ENCODE measurements at places on chromosomes 4 and X.
A peak's percentile ranks its signal among the peaks of the same experiment; 100 is the strongest.

- DNase-seq = no peak
These were observed 41.1 kb downstream of the UCHL1 start for GRCh38 chr4:41297832-41298231.

- DNase-seq = no peak
These were observed 445.0 kb upstream of the BOD1L1 start for GRCh38 chr4:14072506-14072905.

DNA sequence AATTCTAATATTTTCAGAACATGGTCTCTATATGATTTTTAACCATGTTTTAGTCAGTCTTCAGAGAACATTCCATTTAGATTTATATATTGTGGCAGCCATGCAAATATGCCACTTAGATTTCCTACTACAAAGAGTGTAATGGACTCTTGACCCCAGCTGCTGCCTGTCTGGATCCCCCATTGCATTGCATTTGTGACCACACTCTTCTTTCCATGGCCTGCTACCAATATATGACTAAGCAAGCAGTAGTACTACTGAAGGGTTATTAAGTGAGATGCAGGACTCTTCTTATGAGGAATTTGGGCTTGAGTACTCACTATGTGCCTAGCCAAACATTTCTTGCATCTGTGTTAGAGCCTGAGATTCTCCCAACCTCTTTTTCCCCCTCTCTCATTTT is 306.8 kb downstream of the PDHA2 start:
- DNase-seq = no peak

GRCh38 chr4:71201817-71202576 is 136.8 kb upstream of the SLC4A4 start:
- DNase-seq = peak; percentile 61

GRCh38 chrX:13598877-13599276 is 29.5 kb downstream of the EGFL6 start:
- no peak for DNase-seq

DNA sequence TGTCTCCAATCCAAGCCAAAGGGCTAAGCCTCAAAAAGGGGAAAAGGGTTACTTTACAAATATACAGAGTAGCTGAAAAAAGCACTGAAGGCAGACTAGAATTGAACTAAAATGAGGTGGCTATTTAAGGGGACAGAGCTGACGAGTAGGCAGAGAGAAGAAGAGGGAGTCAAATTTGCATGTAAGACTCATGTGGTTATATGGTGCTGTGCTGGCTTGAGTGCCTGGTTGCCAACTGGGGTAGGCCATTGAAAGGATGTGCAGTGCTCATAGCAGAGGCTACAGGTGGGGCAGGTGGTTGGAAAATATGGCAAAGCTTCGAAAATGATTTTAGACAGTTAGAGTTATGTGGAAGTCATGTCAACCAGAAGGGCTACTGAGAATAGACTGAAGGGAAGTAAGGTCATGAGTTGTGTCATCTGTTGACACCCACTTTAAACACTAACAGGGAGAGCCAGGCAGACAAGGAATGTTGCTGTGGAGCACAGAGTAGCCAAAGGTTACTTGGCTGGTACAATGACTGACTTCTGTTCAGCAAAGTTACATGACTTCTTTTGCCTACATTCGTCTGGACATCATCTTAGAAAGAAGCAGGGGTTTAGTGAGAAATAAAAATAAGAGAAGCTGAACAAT is 1210.4 kb downstream of the ADGRL3 start:
- DNase-seq = no peak

DNA sequence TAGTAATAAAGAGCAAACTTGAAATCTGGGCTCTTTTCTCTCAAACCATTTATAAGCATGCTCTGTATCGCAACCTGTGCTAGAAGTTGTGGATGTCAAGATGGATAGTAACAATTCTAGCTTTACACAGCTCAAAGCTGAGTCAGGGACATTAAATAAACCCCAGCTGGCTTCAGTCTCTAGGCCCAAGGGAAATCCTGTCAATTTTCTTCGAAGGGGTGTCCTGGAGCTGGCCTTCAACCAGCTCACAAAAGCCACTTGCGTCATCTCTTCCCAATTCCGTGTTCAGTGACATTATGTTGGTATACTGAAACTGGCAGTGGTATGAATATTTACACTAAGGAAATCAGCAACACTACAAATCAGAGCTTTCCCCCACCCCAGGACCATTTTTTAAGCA is 89.8 kb upstream of the PRKG2 start:
- no peak for DNase-seq

GRCh38 chr4:86961605-86962295 is 26.9 kb downstream of the AFF1 start:
- peak; percentile 22 for DNase-seq

GRCh38 chrX:107480272-107480671 is 30.8 kb downstream of the FRMPD3 start:
- DNase-seq = no peak

- no peak for DNase-seq
These were observed 3.6 kb upstream of the FHL1 start for GRCh38 chrX:136143711-136144110.

DNA sequence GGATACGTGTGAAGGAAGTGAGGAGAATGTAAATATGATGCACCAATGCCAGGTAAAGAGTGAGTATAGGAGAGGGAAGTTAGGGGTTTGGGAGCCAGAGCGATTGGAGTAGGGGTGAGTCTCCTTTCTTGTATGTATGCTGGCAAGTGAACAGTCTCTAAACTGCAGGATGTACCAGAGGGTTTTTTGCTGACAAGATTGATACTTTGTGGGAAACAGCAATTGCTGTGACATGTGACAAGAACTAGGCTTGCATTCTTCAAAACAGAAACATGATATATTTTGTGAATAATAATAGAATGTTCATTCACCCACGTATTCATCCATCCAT is 706 bp downstream of the CHIC1 start:
- peak; percentile 9 for DNase-seq

DNA sequence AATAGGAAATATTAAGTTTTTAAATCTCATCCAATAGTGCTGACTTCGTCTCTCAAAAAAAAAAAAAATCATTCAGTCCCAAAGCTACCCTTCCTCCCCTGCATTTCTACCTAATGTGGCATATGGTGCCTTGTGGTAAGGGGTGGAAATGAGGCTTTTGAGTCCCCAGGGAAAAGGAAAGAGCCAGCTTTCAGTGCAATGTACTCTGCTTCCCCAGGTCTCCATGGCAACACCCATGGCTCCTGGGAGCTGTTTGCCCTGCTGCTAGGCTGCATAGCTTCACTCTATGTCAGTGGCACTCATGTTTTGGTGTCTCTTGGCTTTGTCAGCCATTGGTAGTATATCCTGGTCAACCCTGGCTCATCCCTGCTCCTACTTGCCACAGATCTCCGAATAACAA is 175.9 kb downstream of the SLC39A8 start:
- peak; percentile 13 for DNase-seq

- DNase-seq = peak; percentile 88
These were observed 34.5 kb downstream of the IQCM start for GRCh38 chr4:149781150-149781549.

DNA sequence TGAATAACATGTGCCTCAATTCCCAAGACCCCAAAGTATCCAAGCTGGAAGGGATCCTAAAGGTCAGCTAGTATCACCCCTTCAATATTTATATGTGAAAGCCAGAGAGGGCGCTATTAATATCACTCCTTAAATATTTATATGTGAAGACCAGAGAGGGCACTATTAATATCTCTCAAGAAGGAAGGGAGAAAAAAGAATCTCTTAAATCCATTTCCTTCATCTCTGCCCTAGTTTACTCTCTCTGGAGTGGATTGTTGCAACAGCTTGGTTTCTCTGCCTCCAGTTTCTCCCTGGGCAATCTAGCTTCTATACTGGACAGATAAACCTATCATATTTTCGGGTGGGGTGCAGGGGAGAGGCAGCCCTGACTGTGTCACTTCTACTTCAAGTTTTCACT is 31.6 kb upstream of the MSN start:
- DNase-seq = no peak

GRCh38 chr4:68375667-68376559 is 26.0 kb upstream of the YTHDC1 start:
- DNase-seq = peak; percentile 70

DNA sequence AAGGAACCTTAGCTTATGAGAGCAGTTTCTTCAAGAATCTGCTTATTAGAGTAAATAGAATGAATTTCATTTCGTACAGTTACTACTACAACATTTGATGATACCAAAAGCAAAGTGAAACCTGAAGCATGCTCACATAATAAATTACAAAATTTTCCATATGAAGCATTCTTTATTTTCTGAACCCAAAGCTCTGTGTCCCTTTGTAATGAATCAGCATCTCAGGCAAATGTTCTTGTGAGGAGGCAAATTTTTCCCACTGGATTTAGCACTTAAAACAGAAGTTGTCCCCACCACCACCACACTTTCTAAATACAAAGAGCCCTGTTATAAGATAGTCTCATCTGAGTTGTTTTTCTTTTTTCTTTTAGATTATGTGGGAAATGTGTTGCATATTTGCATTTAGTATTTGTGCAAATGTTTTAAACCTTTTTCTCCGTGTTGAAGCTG is 70.7 kb upstream of the NFKB1 start:
- peak; percentile 18 for DNase-seq

DNA sequence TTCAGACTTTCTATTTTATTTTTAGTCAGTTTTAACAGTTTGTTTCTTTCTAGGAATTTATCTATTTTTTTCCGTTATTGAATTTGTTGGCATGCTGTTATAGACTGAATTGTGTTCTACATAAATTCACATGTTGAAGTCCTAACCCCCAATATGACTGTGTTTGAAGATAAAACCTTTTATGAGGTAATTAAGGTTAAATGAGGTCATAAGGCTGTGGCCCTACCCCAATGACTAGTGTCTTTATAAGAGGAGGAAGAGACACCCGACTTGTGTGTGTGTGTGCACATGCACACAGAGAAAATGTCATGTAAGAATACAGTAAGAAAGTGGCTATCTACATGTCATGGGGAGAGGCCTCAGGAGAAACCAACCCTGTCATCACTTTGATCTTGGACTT is 146.3 kb downstream of the BRWD3 start:
- DNase-seq = no peak

- DNase-seq = no peak
These were observed 4.8 kb upstream of the RELL1 start for GRCh38 chr4:37690976-37691375.

GRCh38 chr4:184583738-184584502 is 65.3 kb downstream of the CASP3 start:
- DNase-seq = no peak

DNA sequence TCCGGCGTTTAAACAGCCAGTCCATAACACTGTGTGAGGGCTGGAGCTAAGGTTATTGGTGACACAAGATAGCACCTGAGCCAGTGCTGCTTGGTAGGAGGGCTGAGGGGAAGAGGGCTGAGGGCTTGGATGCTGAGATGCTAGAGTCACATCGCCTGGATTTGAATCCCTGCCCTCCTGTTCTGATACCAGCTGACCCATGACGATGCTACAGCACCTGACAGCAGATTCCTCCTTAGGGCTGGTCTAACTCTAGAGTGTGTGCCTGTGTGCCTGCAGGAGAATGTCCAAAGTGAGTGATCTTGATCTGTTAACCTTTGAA is 102.5 kb downstream of the PTTG2 start:
- DNase-seq = no peak

- peak; percentile 12 for DNase-seq
These were observed 181.4 kb downstream of the DKK2 start for GRCh38 chr4:106854569-106855351.
